ENCODE measurements at places on chromosomes 12 and 14.

DNA sequence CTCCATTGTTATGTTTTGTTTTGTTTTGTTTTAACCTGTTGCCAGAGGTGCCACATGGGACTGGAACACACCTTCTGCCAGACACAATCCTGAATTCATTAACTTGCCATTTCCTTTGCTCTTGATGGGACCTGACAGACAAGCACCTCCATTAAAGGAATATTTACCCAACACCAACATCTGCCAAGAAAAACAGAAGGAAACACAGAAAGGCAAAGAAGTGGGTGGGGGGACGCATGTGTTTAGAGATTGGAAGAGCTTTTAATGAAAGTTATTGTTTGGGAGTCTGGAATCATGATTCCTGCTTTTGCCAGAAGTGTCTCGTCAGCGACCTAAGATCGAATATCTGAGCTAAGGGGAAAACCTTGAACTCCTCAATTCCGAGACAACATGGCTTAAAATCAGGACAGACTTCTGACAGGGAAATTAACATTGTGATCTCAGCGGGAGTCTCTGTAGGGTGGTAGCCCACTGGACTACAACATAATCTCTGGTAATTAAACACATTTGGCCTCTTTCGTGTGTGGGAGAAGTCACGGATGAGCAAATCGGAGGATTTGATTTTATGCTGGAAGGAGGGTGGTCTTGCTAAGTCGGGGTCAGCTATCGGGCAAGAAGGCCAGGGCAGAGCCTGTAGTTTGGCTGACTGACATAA lies 210.4 kb upstream of the FAR2 start:
- DNase-seq, result no peak

- DNase-seq, result peak; percentile 82
Measured at GRCh38 chr14:102020058-102020971, 55.9 kb downstream of the DYNC1H1 start.

DNA sequence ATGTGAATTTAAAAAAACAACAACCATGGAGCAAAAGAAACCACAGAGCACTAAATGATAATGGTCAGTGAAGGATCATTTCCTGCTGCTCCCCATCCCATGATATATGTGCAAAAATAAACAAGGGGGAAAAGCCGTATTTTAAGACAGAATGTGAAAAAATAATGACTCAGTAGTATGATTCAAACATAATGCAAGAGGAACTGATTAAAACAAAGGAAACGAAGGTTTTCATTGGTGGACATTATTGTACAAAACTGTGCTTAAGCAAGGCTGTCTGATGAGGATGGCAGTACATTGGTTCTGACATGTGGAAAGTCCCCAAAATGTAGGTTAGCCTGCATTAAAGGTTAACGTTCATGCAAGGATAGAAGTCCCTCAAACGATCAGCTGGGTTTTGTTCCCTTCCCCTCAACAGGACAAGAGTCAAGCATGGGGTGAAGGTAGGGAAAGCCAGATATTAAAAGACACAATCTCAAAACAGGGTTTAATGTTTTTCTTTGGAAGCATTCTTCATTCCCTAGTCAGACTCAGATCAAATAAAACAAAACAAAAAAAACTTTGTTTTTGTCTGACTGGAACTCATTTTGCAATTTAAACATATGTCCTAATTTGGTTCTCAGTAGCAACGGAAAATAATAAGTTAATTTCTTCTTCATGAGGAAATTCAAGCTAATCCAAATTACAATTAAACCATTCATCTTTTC lies 26.3 kb upstream of the PTGDR start:
- no peak for DNase-seq

DNA sequence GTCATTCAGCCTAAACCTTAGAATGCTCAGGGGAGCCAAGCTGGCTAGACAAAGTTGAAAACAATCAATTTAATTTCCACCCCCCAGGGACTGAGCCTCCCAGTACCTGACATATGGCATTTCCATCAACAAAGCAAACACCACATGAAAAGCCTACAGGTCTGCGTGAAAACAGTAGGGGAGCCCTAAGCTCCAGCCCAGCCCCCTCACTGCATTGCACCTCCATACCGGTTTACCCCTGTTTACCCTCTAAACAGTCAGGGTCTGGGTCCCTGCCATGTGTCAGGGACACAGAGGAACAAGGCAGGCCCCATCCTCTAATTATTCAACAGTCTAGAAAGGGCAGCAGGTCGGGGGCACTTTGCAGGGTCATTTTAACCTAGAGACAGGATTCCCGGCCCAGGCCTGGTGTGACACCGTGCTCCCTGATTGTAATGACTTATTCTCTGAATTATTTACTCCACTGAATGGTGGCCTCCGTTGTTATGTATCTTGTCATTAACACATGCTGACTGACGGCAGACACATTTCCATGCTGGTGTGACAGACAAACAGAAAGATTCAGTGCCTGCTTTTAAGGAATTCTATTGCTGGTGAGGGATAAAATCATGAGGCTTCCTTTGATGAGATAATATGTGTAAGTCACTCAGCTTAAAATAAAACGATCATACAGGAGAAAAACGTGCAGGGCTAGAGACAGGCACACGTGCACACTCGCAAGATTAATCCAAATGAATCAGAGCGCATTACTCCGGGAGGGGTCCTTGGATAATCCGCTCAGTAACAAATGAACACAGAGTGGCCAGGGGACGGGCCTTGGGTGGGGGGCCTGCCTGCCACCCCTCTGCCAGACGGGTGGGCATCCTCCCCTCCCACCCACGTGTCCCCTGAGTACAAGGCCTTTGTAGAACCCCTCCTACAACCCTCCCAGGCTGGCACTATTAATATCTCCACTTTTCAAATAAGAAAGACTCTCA lies 23.2 kb downstream of the CCDC88C start:
- no peak for DNase-seq

DNA sequence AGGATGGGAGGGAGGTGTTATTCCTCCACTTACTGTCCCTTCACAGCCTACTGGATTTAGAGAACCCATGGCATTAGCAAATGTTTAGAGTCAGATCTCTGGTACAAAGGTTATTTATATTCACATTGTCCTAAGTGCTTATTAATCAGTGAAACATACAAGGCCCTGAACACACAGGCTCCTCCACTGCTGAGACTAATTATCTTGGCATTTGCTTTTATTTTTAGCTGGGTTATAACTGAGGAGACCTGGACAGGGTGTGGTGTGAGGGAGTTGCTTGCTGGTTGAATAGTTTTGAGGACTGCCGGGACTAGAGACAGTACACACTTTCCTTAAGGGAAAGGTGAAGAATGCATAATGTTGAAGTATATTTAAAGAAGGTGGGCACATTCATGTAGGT lies 77.5 kb downstream of the FIGNL2 start:
- DNase-seq, result no peak

DNA sequence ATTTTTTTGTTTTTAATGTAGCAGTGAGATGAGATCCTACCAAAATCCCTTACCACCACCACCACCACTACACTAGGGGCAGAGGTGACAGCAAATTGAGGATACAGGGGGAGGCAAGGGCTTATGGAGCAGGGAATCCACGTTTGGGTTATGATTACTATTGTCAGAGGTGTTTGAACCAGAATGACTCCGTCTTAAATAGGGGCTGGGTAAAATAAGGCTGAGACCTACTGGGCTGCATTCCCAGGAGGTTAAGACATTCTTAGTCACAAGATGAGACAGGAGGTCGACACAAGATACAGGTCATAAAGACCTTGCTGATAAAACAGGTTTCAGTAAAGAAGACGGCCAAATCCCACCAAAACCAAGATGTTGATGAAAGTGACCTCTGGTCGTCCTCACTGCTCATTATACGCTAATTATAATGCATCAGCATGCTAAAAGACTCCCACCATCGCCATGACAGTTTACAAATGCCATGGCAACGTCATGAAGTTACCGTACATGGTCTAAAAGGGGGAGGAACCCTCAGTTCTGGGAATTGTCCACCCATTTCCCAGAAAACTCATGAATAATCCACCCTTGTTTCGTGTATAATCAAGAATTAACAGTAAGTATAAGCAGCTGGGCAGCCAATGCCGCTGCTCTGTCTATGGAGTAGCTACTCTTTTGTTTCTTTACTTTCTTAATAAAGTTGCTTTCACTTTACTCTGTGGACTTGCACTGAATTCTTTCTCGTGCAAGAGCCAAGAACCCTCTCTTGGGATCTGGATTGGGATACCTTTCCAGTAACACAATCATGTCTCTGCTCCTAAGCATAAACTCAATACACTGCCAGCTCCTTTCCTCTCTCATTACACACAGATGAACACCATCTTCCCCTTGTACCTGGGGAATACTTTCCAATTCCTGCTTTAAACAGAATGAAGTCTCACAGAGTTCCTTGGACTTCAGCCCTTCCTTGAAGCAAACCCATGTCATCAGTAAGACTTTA lies 16.7 kb upstream of the CRY1 start:
- DNase-seq, result no peak

DNA sequence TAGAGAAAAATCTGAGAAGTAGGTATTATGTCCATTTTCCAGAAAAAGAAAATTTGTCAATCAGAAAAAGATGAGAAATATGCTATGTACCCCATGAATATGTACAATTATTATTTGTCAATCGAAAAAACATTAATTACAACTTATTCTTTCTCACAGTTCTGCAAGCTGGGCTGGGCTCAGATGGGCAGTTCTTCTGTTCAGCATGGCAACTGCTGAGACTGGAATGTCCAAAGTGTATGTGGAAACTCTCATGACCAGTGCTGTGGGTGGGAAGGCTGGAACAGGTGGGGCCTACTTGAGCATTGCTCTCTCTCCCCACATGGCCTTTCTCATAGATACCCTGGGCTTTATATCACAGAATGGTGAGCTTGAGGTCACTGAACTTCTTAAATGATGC lies 450.3 kb upstream of the TBX3 start:
- no peak for DNase-seq

- no peak for DNase-seq
Measured at GRCh38 chr12:112252184-112252583, 126.8 kb downstream of the TRAFD1 start.

DNA sequence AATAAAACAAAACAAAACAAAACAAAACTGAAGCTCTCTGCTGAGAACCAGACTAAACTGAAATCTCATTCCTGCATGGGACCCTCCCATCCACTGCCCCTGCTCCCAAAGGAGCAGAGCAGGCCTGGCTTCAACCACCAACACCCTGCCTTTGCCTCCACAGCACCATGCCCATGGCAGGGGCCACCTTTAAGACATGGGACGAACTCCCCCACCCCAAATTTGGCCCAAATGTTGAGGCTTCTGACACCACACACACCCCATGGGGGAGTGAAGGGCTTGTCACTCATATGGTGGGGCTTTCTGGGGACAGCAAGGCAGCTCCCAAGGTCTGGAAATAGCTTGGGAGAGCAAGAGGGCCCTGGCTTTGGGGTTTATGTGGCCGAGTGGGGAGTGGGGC lies 177.2 kb downstream of the KIF26A start:
- no peak for DNase-seq

- DNase-seq, result no peak
Measured at GRCh38 chr12:75706786-75707605, 195.6 kb upstream of the KRR1 start.

- no peak for DNase-seq
Measured at GRCh38 chr14:105421723-105422615, 2.3 kb downstream of the MTA1 start.

DNA sequence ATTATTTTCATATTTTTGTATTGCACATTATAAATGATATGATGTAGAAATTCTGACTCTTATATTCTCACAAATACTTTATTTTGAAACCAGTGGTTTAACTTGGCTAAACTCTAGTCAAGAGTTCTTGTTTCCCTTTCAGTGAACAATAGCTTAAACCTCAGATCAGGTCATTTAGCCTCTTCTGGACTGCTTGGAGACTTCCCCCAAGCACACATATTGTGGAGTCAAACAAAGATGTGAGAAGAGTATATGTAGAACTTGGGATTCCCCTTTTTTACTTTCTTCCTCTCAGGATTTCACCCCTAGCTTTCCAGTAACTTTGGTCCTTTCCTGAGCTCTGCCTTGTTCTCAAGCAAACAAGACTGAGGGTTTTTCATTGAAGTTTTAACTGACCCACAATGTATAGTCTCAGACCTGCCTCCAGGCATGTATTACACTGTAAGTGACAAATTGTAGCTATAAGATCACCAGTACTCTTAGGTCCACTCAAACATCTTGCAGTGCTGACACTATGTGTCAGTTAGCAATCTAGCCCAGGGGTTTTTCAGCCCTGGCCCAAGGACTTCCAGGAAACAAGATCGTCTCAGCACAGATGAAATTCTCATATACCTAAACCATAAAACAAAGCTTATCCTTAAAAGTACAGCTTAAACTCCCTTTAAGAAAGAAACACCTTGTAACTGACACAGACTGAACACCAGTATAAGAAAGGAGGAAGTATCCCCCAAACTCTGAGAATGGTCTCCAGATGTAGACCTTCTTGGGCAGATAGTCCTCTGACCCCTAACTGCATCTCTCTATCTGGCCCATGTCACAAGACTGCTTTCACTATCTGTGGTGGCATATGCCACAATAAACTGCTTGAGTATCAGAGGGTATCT lies 98.6 kb downstream of the SLC6A15 start:
- no peak for DNase-seq

GRCh38 chr14:95291859-95292542 lies 27.7 kb downstream of the CLMN start:
- DNase-seq, result peak; percentile 16

DNA sequence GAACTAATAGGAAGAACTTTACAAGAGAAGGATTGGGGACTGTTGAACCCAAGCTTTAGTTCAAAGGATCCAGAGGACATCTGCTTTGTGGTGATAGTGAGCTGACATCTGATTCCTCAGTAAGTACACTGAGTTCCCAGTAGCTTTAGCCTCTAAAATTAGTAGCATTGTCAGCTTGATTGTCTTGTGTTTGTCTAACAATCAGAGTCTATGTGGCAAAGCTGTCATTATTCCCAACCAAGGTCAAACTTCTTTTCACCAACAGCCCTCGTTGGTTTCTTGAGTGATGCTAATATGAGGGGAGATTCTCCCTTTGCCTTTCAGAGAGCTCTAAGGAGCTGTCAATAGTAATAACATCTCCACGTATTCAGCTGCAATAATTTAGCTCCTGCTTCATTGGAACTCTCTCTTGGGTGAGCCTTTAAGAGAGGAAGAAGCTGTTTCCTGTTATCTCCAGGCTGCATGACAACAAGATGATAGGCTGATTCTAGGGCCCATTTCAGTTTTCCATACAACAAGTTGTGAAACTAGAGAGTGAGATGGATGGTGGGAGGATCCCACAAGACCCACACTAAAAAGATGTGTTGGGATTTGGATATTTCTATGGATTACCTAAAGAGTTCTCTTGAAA lies 46.7 kb downstream of the TGFB3 start:
- DNase-seq, result no peak

DNA sequence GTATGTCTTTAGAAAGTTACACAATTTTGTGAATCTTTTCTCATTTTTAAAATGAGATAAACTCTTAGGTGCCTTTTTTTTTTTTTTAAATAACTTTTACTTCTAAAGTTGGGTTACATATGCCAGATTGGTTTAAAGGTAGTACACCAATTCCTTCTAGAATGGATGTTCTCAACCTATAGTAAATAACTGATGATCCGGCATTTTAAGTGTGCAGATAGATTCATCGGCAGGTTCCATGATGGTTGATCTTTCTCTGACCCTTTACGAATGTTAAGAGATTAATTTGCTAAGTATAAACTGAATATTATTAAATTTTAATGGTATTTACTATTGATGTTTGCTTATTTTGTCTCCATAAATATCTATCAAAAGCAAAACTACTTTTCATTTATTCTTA lies 8.3 kb downstream of the AP5M1 start:
- DNase-seq, result no peak

- DNase-seq, result no peak
Measured at GRCh38 chr14:68938271-68939150, 40.6 kb downstream of the ACTN1 start.
